ENCODE measurements at places on chromosomes 3 and 15. TPM values are rescaled to one million over a fixed set of nuclear protein-coding genes. Genes with fewer than 3 reads are reported as not detected.

DNA sequence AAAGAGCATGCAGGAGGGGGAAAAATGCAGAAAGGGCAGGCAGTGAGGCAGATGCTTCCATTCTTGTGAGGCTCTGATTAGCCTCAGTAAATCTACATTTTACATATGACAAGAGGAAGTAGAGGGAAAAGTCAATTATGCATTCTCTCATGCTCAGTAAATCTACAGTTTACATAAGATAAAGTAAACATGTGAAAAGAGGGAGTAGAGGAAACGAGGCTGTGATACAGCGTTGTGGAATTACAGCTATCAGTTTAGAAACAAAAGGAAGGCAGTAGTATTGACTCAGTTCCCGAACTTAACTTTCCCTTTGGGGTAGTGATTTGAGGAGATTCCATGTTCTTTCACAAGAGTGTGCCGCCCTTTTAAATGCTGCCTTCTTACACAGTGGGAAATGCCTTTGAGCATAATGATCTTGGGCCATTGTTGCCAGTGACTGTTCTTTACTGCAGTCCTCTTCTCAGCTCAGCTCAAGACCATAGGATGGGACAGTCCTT lies 39.3 kb downstream of the OSTN start:
- no peak overlapping the region for H3K27ac ChIP-seq
- H3K4me3 ChIP-seq: no peak overlapping the region
- H3K4me1 ChIP-seq: no peaks in the 10 kb centered on the region
- no peaks in the 10 kb centered on the region for H3K27me3 ChIP-seq
- no peak for DNase-seq
- no peaks in the 10 kb centered on the region for H3K36me3 ChIP-seq

GRCh38 chr3:148957586-148957985 lies 33.8 kb upstream of the GYG1 start:
- H3K27me3 ChIP-seq: no peaks in the 10 kb centered on the region
- no peak overlapping the region for H3K27ac ChIP-seq
- H3K4me3 ChIP-seq: no peak overlapping the region
- no peaks in the 10 kb centered on the region for H3K36me3 ChIP-seq
- no peaks in the 10 kb centered on the region for H3K4me1 ChIP-seq
- no peak for DNase-seq

DNA sequence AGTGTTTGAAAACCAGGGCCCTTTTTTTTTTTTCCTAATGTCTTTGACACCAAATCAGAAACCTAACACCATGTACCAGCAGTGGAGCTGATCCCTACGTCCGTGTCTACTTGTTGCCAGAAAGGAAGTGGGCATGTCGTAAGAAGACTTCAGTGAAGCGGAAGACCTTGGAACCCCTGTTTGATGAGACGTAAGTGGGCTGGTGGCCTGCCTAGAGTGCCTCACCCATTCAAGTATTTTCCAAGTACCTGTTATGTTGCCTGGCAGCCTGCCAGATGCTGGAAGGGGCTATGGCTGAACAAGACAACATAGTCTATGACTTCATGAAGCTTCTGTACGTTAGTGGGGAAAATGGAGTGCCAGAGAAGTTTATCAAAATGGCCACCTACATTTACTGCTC lies 39.7 kb downstream of the ESYT3 start:
- H3K36me3 ChIP-seq: no peaks in the 10 kb centered on the region
- H3K27me3 ChIP-seq: no peaks in the 10 kb centered on the region
- H3K27ac ChIP-seq: no peak overlapping the region
- no peak for DNase-seq
- H3K4me3 ChIP-seq: no peak overlapping the region
- H3K4me1 ChIP-seq: no peaks in the 10 kb centered on the region

GRCh38 chr3:48835650-48836366 lies 11.9 kb downstream of the PRKAR2A start:
- no peak overlapping the region for H3K4me3 ChIP-seq
- H3K27me3 ChIP-seq: no peaks in the 10 kb centered on the region
- H3K36me3 ChIP-seq: no peaks in the 10 kb centered on the region
- H3K4me1 ChIP-seq: no peaks in the 10 kb centered on the region
- no peak overlapping the region for H3K27ac ChIP-seq
- DNase-seq: no peak

DNA sequence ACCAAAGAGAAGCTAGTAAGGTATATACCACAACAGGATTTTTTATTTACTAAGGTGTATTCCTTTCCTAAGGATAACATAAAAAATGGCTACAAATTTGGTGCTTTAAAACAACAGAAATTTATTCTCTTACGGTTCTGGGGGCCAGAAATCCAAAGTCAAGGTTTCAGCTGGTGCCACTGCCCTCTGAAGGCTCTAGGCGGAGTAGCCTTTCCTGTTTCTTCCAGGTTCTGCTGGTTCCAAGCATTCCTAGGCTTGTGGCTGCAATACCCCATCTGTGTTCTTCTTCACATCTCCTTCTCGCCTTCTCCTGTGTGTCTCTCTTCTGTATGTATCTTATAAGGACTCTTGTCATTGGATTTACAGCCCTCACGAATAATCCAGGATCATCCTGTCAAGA lies 549.9 kb downstream of the GRM7 start:
- H3K36me3 ChIP-seq: no peaks in the 10 kb centered on the region
- H3K27ac ChIP-seq: no peak overlapping the region
- no peaks in the 10 kb centered on the region for H3K27me3 ChIP-seq
- no peak overlapping the region for H3K4me3 ChIP-seq
- no peaks in the 10 kb centered on the region for H3K4me1 ChIP-seq

GRCh38 chr3:53129344-53129743 lies 891 bp downstream of the RFT1 start:
- peaks cover 13% of the 10 kb centered on the region for H3K4me1 ChIP-seq
- DNase-seq: no peak
- peak overlapping the region; percentile 68 for H3K4me3 ChIP-seq
- H3K27me3 ChIP-seq: no peaks in the 10 kb centered on the region
- no peak overlapping the region for H3K27ac ChIP-seq

DNA sequence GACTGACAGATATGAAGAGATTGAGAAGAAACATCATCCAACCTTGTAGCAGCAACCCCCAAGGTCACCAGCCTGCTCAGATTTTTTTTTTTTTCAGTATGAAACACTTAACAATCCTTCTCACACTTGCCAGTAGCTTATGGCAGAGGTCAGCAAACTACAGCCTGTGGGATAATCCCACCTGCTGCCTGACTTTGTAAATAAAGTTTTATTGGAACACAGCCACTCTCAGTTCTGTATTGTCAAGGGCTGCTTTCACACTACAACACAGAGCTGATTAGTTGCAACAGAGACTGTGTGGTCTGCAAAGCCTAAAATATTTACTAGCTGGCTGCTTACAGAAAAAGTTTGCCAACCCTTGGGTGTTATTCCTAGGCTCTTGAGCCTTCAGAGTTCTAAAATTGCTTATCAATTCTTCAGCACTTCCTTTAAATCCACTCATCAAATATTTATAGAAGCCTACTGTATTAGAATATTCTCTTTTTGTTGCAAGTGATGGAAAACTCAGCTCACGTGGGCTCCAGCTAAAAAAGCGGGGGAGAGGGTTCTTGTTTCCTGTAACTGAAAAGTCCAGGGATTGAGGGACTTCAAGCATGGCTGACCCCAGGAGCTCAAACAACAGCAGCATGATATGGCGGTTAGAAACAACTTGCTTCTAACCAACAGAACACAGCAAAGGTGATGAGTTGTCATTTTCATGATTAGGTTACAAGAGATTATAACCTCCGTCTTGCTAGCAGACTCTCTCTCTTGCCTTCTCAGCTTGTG lies 246.1 kb downstream of the SHQ1 start:
- H3K4me1 ChIP-seq: no peaks in the 10 kb centered on the region
- H3K27ac ChIP-seq: no peak overlapping the region
- H3K27me3 ChIP-seq: no peaks in the 10 kb centered on the region
- H3K36me3 ChIP-seq: no peaks in the 10 kb centered on the region

DNA sequence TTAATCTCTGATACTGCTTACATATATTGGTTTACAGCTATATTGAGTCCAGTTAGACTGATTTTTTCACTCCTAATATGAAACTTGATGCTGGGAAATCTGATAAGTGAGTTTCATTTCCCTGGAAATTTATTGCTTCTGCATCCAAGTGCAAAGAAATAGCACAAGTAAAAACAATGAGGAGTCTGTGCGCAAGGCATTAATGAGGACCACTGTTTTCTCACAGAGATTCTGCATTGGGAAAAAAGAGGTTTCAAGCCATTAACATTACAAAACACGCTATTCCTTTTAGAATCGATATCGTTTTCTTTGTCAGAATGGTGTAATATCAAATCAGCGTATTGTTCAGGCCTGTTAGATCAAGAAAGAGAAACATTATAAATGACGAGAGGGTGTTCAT lies 723.3 kb upstream of the ARRDC4 start:
- H3K4me3 ChIP-seq: no peak overlapping the region
- H3K4me1 ChIP-seq: no peaks in the 10 kb centered on the region
- no peak for DNase-seq
- no peaks in the 10 kb centered on the region for H3K36me3 ChIP-seq
- no peaks in the 10 kb centered on the region for H3K27me3 ChIP-seq

- H3K27me3 ChIP-seq: no peaks in the 10 kb centered on the region
- H3K27ac ChIP-seq: no peak overlapping the region
- H3K36me3 ChIP-seq: no peaks in the 10 kb centered on the region
- no peak overlapping the region for H3K4me3 ChIP-seq
- no peak for DNase-seq
These were observed 9.3 kb upstream of the GBE1 start for GRCh38 chr3:81770710-81771109.

Gene GOLGA8S
- total RNA-seq: 0.95 TPM

Gene ENTPD3
- 10.0 TPM for total RNA-seq

Gene NR1D2
- total RNA-seq: 19.0 TPM

Measured in pancreas (tissue), 10 donors.